ENCODE measurements at places on chromosomes 5 and 9. TPM values are rescaled to one million over a fixed set of nuclear protein-coding genes. Genes with fewer than 3 reads are reported as not detected.
A peak's percentile ranks its signal among the peaks of the same experiment; 100 is the strongest.

DNA sequence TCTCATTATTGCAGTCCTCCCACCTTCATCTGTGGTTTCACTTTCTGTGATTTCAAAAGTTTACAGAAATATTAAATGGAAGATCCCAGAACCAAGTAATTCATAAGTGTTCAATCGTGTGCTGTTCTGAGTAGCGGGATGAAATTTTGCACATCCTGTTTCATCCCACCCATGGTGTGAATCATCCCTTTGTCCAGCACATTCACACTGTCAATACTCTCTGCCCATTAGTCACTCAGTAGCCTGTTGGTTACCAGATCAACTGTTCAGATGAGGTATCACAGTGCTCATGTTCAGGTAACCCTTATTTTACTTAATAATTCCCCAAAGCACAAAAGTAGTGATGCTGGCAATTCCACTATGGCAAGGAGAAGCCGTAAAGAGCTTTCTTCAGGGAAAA, 26.8 kb downstream of the FAM81B start:
- peak; percentile 40 for DNase-seq

PCDHB10 gene
- total RNA-seq, result 3.9 TPM

GRCh38 chr5:124670722-124671184, 75.7 kb downstream of the ZNF608 start:
- no peak for DNase-seq

DNA sequence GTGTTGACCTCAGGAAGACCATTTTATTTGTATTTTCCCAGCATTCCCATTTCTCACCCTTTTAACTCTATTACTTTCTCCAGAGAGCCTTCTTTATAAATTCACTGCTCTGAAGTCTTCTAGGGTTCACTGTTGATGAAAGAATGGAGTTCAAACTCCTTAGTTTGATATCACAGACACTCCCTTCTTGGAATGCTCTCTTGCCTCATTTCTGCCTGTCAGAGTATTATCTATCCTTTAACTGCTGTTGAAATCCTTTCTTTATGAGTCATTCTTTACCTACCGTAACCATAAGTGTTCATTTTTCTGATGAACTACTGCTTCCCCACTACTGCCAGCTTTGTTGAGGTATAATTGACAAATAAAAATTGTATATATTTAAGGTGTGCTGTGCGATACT, 4.3 kb downstream of the RIC1 start:
- peak; percentile 63 for DNase-seq

TJP2 gene
- 84.6 TPM for total RNA-seq
